ENCODE measurements at places on chromosomes 2 and 18.

DNA sequence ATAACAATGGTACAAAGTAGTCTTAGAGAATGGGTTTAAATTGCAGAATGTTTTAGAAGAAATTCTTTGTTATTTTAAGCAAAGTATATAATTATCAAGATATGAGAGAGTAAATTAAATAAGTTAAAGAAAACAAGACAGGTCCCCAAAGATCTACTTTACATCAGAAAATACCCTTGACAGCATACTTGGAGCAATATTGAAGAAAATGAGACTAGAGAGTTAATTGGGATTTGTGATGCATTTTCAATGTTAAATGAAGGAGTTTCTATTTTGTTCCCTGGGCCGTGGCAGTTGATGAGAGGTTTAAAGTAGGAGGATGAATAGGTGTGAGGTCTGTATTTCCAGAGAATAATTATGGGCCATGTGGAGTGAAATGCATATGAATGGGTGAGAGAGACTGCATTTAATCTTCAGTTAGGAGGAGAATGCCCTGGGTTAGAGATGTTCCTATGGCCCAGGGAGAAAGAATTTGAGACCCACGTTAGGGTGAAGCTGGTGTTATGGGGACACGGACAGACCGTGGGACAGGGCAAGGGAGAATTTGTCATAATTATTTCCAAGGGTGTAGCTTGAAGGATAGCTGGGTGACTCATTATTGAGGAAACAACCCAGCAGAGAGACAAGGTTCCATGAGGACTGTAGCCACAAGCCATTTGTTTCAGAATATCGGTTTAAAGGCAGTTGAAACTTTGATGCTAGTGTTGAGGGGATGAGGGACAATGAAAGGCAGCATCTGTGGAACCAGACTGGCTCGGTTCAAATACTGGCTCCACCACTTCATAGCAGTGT, 22.7 kb downstream of the MGAT5 start:
- H3K27me3 ChIP-seq, result no peaks in the 10 kb centered on the region
- H3K36me3 ChIP-seq, result peaks cover 25% of the 10 kb centered on the region
- no peak overlapping the region for H3K4me3 ChIP-seq
- no peak for DNase-seq
- H3K27ac ChIP-seq, result no peak overlapping the region

DNA sequence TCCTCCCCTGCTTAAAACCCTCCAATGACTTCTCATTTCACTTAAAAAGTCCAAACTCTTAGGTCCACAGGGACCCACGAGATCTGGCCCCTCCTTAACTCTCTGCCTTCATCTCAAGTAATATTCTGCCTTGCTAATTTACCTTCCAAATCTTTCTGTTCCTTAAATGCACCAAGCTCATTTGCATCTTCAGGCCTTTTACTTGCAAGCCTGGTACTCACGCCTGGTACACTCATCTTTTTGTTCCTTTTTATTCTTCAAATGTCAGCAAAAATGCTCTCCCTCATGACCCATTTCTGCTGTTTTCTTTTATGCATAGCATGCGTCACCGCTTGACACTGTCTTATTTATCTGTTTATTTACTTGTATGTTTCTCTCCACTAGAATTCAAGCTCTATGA, 2.7 kb upstream of the WIPF1 start:
- H3K27ac ChIP-seq, result peak overlapping the region; percentile 94
- H3K4me3 ChIP-seq, result peak overlapping the region; percentile 45
- H3K27me3 ChIP-seq, result no peaks in the 10 kb centered on the region
- no peak for DNase-seq
- H3K4me1 ChIP-seq, result peaks cover 59% of the 10 kb centered on the region

DNA sequence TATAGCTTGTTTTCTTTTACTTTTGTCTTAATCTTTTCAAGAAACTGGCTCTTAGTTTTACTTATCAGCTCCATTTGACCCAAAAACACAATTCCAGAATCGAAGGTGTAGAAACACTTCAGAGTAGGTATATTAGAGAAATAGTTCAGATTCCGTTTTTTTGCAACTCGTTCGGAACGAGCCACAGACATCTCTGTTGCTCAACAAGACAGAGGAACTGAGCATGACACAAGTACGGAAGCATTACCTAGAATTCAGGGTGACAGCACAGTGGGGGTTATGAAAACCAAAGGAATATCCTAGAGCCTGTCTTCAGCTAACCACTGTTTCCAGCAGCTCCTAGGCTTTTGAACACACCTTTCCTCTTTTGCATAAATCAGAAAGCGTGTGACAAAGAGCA, 5.0 kb downstream of the HRH4 start:
- H3K36me3 ChIP-seq, result no peaks in the 10 kb centered on the region
- H3K4me3 ChIP-seq, result no peak overlapping the region
- peaks cover 5% of the 10 kb centered on the region for H3K27me3 ChIP-seq
- DNase-seq, result peak; percentile 26
- no peak overlapping the region for H3K27ac ChIP-seq

DNA sequence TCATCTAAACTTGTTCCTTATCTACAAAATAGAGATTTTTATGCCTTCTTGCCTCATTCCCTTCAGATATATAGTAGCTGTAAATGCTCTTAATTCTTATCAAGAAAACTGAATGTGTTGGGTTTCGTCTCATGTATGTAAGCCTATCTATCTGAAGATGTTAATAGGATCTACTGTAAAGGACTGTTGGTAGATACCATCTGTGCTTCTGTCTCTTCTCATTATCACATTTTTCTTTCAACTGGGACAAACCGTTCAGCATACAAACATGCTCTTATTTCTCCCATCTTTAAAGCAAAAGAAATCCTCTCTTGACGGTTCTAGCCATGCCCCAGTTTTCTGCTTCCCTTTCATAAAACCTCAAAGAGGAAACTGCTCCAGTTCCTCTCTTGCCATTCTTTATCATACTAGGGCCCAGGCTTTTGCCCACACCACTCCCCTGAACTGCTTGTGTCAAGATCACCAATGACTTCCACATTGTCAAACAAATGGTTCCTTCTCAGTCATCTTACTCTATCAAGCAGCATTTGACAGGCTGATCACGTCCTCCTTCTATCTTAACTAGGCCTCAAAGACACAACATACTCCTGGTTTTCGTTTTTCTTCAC, 88.7 kb downstream of the ARHGEF33 start:
- DNase-seq, result no peak
- no peak overlapping the region for H3K27ac ChIP-seq
- H3K36me3 ChIP-seq, result peaks cover 6% of the 10 kb centered on the region
- no peaks in the 10 kb centered on the region for H3K4me1 ChIP-seq
- H3K4me3 ChIP-seq, result no peak overlapping the region
- no peaks in the 10 kb centered on the region for H3K27me3 ChIP-seq

GRCh38 chr2:27000228-27000627, 29.8 kb downstream of the MAPRE3 start:
- peaks cover 13% of the 10 kb centered on the region for H3K27me3 ChIP-seq
- H3K27ac ChIP-seq, result no peak overlapping the region
- DNase-seq, result no peak
- H3K4me3 ChIP-seq, result no peak overlapping the region

DNA sequence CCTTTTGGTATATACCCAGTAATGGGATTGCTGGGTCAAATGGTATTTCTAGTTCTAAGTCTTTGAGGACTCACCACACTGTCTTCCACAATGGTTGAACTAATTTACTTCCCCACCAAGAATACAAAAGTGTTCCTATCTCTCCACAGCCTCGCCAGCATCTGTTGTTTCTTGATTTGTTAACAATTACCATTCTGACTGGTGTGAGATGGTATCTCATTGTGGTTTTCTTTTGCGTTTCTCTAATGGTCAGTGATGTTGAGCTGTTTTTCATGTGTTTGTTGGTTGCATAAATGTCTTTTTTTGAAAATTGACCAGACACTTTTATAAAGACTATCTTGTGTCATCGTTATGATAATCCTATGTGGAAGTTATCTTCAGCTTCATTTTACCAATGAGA, 16.0 kb upstream of the ATP8B1 start:
- no peaks in the 10 kb centered on the region for H3K4me1 ChIP-seq
- H3K36me3 ChIP-seq, result no peaks in the 10 kb centered on the region
- no peak overlapping the region for H3K27ac ChIP-seq
- no peak for DNase-seq
- peaks cover 14% of the 10 kb centered on the region for H3K27me3 ChIP-seq
- no peak overlapping the region for H3K4me3 ChIP-seq

DNA sequence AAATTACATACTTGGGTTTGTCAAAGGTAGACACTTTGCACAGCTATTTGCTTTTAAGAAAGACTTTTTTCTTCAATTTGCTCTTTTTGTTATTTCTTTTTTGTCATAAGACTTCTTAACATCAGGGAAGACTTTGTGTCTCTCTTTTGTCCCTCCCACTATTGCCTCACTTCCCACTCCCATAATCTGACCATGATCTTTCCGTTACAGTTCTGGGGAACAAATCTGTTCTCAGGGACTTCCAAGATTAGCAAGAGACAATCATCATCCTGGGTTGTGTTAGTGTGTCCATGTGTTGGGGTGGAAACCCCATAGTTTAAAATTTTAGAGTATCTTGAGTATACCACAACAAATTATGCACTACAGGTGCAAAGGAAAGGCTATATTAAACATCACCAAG, 75.3 kb downstream of the REV1 start:
- DNase-seq, result no peak
- H3K4me3 ChIP-seq, result no peak overlapping the region
- H3K4me1 ChIP-seq, result peaks cover 3% of the 10 kb centered on the region
- H3K36me3 ChIP-seq, result peaks cover 45% of the 10 kb centered on the region
- no peak overlapping the region for H3K27ac ChIP-seq

DNA sequence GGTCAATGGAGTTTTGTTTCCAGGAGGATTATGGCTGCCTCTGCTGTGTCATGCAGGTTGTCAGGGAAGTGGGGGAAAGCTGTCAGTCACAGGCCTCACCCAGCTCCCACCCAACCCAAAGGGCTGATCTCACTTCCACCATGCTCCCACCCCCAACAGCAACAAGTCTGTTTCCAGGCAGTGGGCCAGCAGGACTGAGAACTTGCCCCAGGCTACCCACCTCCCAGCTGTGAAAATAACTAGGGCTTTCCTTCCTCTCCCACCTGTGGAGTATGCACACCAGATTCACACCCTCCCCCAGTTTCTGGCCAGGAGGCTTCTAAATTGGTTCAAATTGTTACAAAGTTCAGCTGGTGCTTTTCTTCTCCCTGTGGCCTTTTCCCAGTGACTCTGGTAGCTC, 95.6 kb upstream of the ACVR1 start:
- H3K27ac ChIP-seq, result no peak overlapping the region
- H3K4me3 ChIP-seq, result no peak overlapping the region
- peaks cover 6% of the 10 kb centered on the region for H3K27me3 ChIP-seq
- peaks cover 2% of the 10 kb centered on the region for H3K4me1 ChIP-seq
- H3K36me3 ChIP-seq, result no peaks in the 10 kb centered on the region
- no peak for DNase-seq

GRCh38 chr2:216516730-216517350, 18.2 kb downstream of the RPL37A start:
- no peaks in the 10 kb centered on the region for H3K27me3 ChIP-seq
- H3K27ac ChIP-seq, result no peak overlapping the region
- H3K4me3 ChIP-seq, result no peak overlapping the region
- H3K4me1 ChIP-seq, result peaks cover 2% of the 10 kb centered on the region
- no peaks in the 10 kb centered on the region for H3K36me3 ChIP-seq

DNA sequence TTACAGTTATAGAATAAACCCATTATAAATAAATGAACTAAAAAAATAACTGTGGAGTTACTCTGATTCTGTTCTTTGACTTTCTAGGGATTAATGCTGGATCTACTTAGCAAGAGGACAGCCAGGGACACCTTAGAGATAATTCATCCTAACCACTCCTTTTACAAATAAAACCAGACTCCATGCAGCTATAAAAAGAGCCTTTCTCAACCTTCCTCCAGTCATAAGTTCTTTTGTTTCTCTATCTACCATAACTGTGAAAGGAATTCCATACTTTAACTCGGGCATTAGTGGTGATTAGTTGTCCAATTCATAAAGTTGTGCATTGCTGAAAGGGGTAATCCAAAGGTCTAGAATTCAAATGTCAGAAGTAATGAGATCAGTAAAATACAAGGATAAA, 682.4 kb downstream of the DPP10 start:
- H3K27ac ChIP-seq, result no peak overlapping the region
- DNase-seq, result no peak
- no peaks in the 10 kb centered on the region for H3K27me3 ChIP-seq

- H3K4me3 ChIP-seq, result no peak overlapping the region
- no peaks in the 10 kb centered on the region for H3K4me1 ChIP-seq
- DNase-seq, result no peak
Observed at GRCh38 chr2:128423788-128424165, 105.1 kb upstream of the HS6ST1 start.

DNA sequence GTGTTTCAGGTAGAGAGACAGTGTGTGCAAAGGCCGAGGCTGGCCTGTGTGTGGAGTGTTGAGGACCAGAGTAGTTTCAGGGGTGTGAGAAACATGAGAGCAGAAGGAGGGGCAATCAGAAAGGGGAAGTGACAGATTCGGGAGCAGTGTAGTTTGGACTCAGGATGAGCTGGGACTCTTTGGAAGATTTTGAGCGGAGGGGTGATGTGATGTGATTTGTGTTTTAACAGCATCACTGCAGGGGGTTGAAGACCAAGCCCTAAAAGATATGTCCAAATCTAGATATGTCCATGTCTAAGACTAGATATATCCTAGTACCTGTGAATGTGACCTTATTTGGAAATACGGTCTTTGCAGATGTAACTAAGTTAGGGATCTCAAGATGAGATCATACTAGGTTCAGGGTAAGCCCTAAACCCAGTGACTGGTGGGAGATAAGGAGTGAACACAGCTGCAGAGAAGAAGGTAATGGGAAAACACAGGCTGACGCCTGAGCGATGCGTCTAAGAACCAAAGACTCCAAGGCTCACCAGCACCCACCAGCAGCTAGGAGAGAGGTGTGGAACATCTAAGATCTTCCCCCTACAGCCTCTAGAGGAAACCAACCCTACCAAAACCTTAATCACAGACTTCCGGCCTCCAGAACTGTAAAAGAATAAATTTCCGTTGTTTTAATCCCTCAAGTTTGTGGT, 38.5 kb upstream of the MYO3B start:
- H3K27ac ChIP-seq, result no peak overlapping the region
- no peaks in the 10 kb centered on the region for H3K36me3 ChIP-seq
- H3K4me3 ChIP-seq, result no peak overlapping the region
- DNase-seq, result no peak
- H3K4me1 ChIP-seq, result no peaks in the 10 kb centered on the region

DNA sequence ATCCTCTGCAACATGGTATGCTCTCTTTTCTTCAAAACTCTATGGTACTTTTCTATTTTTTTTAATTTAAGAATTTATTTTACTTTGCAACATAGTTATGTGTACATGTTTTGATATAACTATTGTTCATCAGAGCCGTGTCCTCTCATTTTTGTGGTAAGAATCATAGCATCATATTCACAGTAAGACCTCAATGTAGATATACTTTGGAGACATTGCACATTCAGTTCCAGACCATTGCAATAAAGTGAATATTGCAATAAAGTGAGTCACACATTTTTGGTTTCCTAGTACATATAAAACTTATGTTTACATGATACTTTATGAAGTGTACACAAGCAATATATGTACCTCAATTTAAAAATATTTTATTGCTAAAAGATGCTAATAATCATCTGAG, 22.7 kb upstream of the LINC00305 start:
- no peak overlapping the region for H3K27ac ChIP-seq
- DNase-seq, result no peak
- H3K36me3 ChIP-seq, result no peaks in the 10 kb centered on the region
- no peaks in the 10 kb centered on the region for H3K27me3 ChIP-seq
- no peak overlapping the region for H3K4me3 ChIP-seq
- H3K4me1 ChIP-seq, result no peaks in the 10 kb centered on the region

Data from activated CD4-positive, alpha-beta T cell treated with anti-CD3 and anti-CD28 coated beads, Interleukin-2, amount 10 ng/mL, durations not matched to agents 24 days and 14 days (primary cell).